ENCODE measurements at places on chromosomes 7 and 10. TPM values are rescaled to one million over a fixed set of nuclear protein-coding genes. Genes with fewer than 3 reads are reported as not detected.

GRCh38 chr10:102612964-102613275 lies 31.4 kb upstream of the TRIM8 start:
- DNase-seq: no peak
- peaks cover 13% of the 10 kb centered on the region for H3K4me1 ChIP-seq
- no peaks in the 10 kb centered on the region for H3K27me3 ChIP-seq
- H3K4me3 ChIP-seq: no peak overlapping the region
- H3K27ac ChIP-seq: peak overlapping the region; percentile 48

The TMEM236 gene
- total RNA-seq: 0.43 TPM

- DNase-seq: no peak
- no peaks in the 10 kb centered on the region for H3K4me1 ChIP-seq
- no peak overlapping the region for H3K4me3 ChIP-seq
- H3K27me3 ChIP-seq: no peaks in the 10 kb centered on the region
- no peaks in the 10 kb centered on the region for H3K36me3 ChIP-seq
Observed at GRCh38 chr7:2465928-2466327, 10.3 kb downstream of the GRIFIN start.

DNA sequence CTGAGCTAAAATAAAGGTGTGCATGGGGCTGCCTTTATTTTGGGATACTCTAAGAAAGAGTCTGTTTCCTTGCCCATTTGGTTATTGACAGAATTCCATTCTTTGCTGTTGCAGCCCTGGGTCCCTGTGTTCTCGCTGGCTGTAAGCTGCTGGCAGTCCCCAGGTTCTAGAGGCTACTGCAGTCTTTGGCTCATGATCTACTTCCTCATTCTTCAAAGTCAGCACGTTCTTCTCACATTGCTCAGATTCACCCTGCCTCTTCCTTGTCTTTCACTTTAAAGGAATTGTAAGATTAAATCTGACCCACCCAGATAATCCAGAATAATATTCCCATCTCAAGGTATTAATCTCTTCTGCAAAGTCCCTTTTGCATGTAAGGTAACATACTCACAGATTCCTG lies 620.3 kb downstream of the CCSER2 start:
- no peak for DNase-seq
- H3K27ac ChIP-seq: no peak overlapping the region
- H3K4me3 ChIP-seq: no peak overlapping the region
- no peaks in the 10 kb centered on the region for H3K27me3 ChIP-seq
- no peaks in the 10 kb centered on the region for H3K36me3 ChIP-seq

The DKK1 gene
- total RNA-seq: 1.5 TPM

The BLNK gene
- 1.5 TPM for total RNA-seq

DNA sequence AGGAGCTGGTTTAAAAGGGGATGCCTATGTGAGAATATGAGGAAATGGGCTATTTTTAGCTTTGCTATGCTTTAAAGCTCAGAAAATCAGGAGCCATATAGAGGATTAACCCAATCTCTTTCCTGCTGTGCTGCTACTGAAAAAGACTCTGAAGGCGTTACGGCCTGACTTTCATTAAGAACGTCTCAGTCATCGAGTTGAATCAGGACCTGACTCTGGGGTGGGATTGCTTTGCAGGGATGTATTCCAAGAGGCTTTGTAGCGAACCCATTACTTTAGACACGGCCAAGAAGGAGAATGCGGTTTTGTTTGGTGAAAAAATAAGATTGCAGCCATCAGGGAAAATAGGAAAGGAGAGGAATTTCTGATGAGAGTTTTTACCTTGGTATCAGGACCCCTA lies 426.9 kb downstream of the CCSER2 start:
- H3K27me3 ChIP-seq: no peaks in the 10 kb centered on the region
- no peaks in the 10 kb centered on the region for H3K36me3 ChIP-seq
- no peak for DNase-seq
- H3K4me1 ChIP-seq: no peaks in the 10 kb centered on the region

- no peaks in the 10 kb centered on the region for H3K36me3 ChIP-seq
- H3K4me3 ChIP-seq: no peak overlapping the region
- H3K4me1 ChIP-seq: no peaks in the 10 kb centered on the region
- no peak for DNase-seq
- H3K27me3 ChIP-seq: no peaks in the 10 kb centered on the region
Observed at GRCh38 chr10:114761205-114762193, 60.1 kb upstream of the FHIP2A start.

The OR2A2 gene
- not detected for total RNA-seq

GRCh38 chr7:77537136-77537777 lies at the start of gene PTPN12:
TSS of gene PTPN12 (plus strand) at chr7:77537295. CDS start at chr7:77537547, 252 bp downstream.
- no peaks in the 10 kb centered on the region for H3K27me3 ChIP-seq
- peak within 1 kb of the TSS; percentile 96 for H3K27ac ChIP-seq
- H3K36me3 ChIP-seq: no peaks in the 10 kb centered on the region
- DNase-seq: peak; percentile 66
- no peaks in the 10 kb centered on the region for H3K4me1 ChIP-seq
- peak within 1 kb of the TSS; percentile 95 for H3K4me3 ChIP-seq

DNA sequence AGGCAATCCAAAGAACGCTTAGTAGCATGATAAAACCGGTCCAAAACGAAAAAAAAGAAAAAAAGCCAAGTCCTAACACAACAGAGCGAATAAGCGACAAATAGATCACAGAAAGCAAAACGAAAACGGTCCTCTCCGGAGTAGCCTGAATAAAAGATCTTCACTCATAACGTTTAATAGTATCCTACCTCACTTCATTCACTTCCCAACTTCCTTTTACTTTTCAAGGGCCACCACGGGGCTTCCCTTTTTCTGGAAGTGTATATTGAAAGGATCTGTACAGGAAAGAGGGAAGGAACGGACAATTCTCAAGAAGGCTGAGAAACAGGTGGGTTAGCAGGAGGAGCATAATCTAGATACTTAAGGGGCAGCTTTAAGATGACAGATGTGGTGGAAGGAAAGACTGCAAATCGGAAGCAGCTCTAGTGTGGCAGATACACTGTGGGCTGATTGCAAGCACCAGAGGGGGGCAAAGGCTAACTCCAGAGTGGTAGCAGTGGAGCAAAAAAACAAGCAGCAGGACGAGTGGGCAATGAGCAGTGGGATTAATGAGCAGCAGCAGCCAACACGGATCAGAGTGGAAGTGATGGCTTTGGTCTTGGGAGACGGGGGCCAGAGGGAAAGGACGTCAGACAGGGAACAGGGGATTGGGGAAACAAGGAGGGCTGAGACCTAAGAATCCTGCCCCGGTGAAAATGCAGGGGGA lies 866 bp downstream of the CNOT4 start:
- peak; percentile 52 for DNase-seq
- H3K4me3 ChIP-seq: peak overlapping the region; percentile 95
- peak overlapping the region; percentile 97 for H3K27ac ChIP-seq
- no peaks in the 10 kb centered on the region for H3K27me3 ChIP-seq
- peaks cover 8% of the 10 kb centered on the region for H3K4me1 ChIP-seq
- H3K36me3 ChIP-seq: no peaks in the 10 kb centered on the region

- peak overlapping the region; percentile 8 for H3K27ac ChIP-seq
- H3K36me3 ChIP-seq: no peaks in the 10 kb centered on the region
- peaks cover 26% of the 10 kb centered on the region for H3K4me1 ChIP-seq
- no peak overlapping the region for H3K4me3 ChIP-seq
- no peak for DNase-seq
Observed at GRCh38 chr7:131027287-131027773, 293.3 kb upstream of the KLF14 start.

The YWHAG gene
- total RNA-seq: 80.2 TPM

GRCh38 chr7:139297795-139298194 lies 43.3 kb upstream of the FMC1 start:
- no peaks in the 10 kb centered on the region for H3K36me3 ChIP-seq
- H3K27me3 ChIP-seq: no peaks in the 10 kb centered on the region
- no peak for DNase-seq
- no peak overlapping the region for H3K4me3 ChIP-seq

The FOXI2 gene
- total RNA-seq: 0.47 TPM

The XPNPEP1 gene
- total RNA-seq: 90.2 TPM

The ACSL5 gene
- total RNA-seq: 11.4 TPM

The PLAU gene
- 1.7 TPM for total RNA-seq

DNA sequence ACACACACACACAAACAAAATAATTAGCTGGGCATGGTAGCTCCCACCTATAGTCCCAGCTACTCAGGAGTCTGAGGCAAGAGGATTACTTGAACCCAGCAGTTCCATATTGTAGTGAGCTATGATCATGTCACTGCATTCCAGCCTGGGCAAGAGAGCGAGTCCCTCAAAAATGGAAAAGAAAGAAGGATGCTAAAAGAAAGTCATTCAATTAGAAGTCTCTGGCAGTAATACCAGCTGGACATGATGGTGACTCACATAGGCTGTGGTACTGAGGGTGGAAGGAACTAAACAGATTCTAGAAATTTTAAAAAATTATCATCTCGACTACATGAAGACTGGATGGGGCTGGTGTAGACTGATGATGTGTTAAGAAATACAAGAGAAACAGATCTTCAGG lies 385.3 kb downstream of the ETV1 start:
- no peak overlapping the region for H3K27ac ChIP-seq
- H3K4me3 ChIP-seq: no peak overlapping the region

The NANOS1 gene
- 2.5 TPM for total RNA-seq

The WDR11 gene
- 60.2 TPM for total RNA-seq

DNA sequence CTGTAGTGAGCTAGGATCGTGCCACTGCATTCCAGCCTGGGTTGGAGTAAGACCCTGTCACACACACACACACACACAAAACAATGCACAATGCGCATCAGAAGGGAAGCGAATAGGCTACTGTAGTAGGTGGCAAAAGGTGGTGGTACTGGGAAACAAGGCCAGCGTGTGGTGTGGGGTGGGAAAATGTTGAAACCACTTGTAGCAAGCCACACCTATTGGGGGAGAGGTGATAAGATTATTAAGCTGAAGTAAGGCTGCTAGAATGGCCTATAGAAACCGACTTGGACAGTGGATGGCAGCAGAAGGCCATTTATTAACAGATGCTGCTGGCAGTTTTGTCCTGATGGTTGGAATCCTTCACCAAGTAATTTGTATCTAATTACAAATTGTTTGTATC lies 7.2 kb upstream of the CHCHD1 start:
- H3K4me1 ChIP-seq: peaks cover 22% of the 10 kb centered on the region
- no peaks in the 10 kb centered on the region for H3K27me3 ChIP-seq
- H3K27ac ChIP-seq: no peak overlapping the region
